ENCODE measurements at places on chromosomes 5 and 9.
A peak's percentile ranks its signal among the peaks of the same experiment; 100 is the strongest.

DNA sequence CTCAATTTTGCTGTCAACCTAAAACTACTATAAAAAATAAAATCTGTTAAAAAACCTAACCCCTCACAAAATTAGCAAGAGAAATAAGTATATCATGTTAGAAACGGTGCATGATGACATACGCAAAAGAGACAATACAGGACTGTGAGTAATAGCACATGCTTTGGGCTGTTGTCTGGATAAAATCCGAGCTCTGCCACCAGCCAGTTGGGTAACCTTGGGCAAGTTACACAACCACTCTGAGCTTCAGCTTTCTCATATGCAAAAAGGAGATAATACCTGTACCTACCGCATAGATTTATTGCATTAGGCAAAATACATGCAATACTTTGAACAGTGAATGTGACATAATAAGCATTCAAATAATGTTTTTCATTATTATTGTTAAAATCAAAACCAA, 481.7 kb downstream of the TLE1 start:
- no peak for DNase-seq

DNA sequence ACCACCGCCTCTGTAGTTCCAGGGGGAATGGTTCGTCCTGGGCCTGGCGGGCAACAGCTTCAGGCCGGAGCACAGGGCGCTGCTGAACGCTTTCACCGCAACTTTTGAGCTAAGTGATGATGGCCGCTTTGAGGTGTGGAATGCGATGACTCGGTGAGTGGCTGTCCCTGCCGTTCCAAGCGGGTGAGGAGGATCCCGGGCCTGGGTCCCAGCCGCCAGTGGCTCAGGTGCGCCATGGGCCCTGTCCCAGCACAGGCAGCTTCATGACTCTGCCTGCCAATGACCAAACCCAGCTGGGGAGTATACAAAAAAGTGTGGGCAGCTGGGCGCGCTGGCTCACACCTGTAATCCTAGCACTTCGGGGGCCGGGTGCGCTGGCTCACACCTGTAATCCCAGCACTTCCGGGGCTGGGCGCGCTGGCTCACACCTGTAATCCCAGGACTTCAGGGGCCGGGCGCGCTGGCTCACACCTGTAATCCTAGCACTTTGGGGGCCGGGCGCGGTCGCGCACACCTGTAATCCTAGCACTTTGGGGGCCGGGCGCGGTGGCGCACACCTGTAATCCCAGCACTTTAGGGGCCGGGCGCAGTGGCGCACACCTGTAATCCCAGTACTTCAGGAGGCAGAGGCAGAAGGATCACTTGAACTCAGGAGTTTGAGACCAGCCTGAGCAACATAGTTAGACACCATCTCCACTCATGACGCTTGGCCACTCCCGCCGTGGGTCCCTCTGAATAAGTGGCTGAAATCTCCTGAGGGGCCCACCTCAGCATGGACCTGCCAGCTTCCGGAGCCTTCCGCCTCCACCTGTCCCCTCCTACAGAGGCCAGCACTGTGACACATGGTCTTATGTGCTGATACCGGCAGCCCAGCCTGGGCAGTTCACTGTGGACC, 1.1 kb downstream of the LCN12 start:
- DNase-seq = no peak

DNA sequence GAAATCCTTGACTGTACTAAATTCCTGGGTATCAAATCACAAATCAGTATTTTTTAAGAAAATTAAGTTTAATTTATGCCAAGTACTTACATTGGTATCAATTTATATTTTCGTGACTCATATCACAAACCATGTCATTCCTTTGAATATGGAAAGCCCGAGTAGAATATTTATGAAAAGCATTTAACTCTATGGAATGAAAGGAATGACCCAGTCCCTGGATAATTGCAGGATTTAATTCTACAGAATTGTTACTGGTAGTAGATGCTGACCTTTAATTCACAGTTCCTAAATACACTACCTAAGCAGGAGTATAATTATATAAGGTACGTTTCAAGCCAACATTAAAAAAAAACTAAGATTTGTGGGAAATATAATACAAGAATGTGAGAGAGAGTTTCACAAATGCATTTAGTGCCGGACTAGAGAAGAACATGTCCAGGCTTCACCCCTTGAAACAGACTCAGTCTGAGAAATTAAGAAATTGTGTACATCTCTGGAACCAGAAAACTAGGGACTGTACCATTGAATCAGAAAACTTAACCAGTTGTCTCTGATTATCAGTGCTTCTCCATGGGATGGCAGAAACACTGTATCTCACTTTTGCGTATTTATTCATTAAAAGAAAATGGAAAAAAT, 28.5 kb upstream of the PLPPR1 start:
- no peak for DNase-seq

DNA sequence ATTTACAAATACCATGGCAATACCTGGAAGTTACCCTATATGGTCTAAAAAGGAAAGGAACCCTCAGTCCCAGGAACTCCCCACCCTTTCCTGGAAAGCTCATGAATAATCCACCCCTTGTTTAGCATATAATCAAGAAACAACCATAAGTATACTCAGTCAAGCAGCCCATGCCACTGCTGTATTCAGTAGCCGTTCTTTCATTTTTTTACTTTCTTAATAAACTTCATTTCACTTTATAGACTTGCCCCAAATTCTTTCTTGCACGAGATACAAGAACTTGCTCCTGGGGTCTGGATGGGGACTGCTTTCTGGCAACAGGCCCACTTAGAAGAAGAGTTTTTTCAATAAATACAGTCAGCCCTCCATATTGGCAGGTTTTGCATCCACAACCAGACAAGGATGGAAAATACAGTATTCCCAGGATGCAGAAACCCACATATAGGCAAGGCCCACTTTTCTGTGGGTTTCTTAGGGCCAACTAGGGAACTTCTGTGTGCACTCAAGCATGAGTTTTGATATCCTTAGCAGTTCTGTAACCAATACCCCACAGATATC, 2.8 kb upstream of the TBCA start:
- DNase-seq = no peak

- DNase-seq = no peak
Observed at GRCh38 chr9:109510506-109510905, 12.4 kb upstream of the PTPN3 start.

GRCh38 chr5:68369023-68369359, 153.4 kb downstream of the PIK3R1 start:
- peak; percentile 15 for DNase-seq

DNA sequence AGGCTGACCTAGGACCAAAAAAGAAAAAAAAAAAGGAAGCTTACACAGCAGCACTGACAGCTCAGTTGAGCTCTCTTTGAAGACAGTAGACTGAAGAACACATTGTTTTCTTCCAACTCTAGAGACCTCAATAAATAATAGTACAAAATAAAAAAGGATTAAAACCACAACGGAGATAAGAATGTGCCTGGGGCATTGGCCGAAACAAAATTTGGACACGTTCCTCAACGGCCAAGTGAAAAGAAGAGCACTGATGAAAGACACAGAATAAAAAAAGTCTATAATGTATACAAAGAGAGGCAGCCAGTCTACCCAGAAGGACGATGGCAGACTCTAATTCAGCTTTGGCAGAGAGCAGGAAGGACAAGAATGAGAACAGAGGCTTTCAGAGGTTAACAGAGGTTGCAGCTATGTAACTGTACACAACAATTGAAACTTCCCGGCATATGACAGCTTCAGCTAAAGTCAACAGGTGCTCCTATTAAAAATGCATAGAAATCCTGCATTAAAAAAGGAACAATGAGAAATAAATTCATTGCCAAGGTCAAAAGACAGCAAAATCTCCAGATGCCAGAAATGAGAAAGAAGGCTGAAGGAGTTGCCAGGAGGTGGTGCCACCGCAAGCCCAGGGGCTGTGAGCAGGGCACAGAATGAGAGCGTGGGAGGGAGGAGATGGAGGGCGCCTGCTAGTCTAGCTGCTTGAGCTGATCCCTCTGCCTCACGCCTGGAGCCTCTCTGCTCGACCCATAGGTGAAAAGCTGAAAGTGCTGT, 113.9 kb downstream of the DCP2 start:
- no peak for DNase-seq

- peak; percentile 61 for DNase-seq
Observed at GRCh38 chr9:1708219-1708618, 306.9 kb upstream of the SMARCA2 start.

GRCh38 chr5:173451031-173451430, 122.8 kb upstream of the STC2 start:
- DNase-seq = no peak

GRCh38 chr5:139298242-139298641, 4.7 kb downstream of the MATR3 start:
- DNase-seq = no peak

- no peak for DNase-seq
Observed at GRCh38 chr9:103821115-103821514, 273.0 kb upstream of the SMC2 start.

- DNase-seq = no peak
Observed at GRCh38 chr9:115240676-115241075, 122.7 kb upstream of the TNC start.

GRCh38 chr5:4855036-4855435, 285.1 kb upstream of the ADAMTS16 start:
- no peak for DNase-seq

DNA sequence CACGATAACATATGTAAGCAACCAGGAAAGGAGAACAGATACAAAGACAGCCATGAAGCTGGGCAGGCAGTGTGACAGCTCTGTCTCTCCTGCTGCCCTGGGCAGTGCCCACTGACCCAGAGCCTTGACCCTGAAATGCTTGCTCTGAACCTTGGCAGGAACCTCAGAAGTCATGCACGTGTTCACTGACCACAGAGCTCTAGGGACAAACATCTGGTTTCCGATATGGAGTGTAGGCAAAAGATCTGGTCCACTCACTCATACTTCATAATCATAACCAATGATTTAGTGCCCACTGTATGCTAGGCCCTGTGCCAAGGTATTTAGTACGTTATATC, 102.6 kb downstream of the FSTL4 start:
- no peak for DNase-seq

- DNase-seq = no peak
Observed at GRCh38 chr9:121289026-121289771, 21.2 kb downstream of the GSN start.

GRCh38 chr5:8233479-8233878, 364.5 kb downstream of the MTRR start:
- no peak for DNase-seq

DNA sequence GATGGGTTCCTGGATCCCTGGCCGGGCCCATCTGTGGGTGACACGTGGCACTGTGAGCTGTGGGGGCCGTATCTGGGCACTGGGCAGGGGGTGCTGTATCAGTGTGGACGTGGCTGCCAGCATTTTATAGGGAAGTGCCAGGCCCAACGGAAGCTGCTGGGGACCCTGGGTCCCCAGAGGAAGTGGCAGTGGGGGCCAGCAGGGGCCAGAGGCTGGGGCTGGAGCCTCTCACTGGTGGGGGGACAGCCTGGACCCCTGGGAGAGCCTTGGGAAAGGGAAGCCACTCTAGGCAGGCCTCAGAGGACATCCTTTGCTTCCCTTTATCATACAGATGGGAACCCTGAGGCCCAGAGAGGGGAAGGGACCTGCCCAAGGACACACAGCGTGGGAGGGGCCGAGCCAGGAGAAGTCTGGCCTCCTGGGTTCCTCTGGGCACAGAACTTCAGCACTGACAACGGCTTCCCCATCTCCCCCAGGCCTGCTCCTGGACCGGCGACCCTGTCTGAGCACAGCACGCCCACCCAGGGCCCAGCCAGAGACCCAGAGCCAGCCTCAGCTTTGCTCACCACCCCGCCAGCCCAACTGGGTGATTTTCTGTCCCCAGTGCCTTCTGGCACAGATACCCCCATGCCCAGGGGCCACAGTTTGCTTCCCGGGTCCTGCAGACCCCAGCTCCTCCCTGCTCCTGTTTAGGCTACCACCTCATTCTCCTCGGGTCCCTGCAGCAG, 15.5 kb upstream of the LAMC3 start:
- DNase-seq = no peak

- DNase-seq = no peak
Observed at GRCh38 chr9:125332527-125332926, 70.9 kb downstream of the GAPVD1 start.

DNA sequence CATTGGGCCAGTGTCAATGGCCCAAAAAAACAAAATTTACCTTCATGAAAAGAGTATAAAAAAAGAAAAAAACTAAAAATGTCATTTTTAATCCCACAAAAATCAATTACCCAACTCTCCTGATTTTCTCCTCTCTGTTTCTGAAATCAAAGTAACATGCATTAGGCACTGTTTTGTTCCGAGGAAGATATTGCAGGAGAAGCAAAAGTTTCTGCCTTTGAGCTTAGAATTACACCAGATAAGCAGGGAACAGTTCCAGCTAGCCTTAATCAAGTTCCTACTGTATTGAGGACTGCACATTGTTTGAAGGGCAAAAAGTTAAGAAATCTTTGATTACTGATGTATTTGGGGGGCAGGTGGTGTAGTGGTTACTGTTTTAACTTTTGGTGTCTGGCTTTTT, 1.1 kb upstream of the PRKAA1 start:
- peak; percentile 16 for DNase-seq
